Stimulated activated CD8-positive, alpha-beta memory T cell treated with anti-CD3 and anti-CD28 coated beads, Interleukin-2, amount 100 ng/mL, for 48 hours (primary cell): ENCODE measurements at places on chromosomes 5 and 9.

GRCh38 chr5:1636981-1637638 is 113.3 kb upstream of the LPCAT1 start:
- DNase-seq = no peak

DNA sequence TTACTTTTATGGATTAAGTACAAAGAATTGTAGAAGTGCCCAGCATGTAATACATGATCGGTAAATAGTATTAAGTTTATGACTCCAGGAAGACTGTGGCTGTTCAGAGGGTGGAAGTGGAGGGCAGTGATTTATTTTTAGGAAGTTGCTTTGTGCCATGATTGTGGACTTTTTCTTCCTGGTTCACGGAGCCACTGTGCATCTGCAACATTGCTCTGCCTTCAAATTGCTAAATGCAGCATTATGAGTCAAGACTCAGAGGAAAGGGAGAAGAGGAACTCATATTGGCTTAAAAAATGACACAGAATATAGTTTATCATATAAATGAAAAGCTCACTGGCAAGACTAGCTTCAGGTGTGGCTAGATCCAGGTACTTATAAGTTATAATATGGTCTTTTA is 301.5 kb downstream of the KCTD16 start:
- DNase-seq = no peak

GRCh38 chr9:82489201-82489821 is 500.7 kb downstream of the SPATA31D1 start:
- no peak for DNase-seq

DNA sequence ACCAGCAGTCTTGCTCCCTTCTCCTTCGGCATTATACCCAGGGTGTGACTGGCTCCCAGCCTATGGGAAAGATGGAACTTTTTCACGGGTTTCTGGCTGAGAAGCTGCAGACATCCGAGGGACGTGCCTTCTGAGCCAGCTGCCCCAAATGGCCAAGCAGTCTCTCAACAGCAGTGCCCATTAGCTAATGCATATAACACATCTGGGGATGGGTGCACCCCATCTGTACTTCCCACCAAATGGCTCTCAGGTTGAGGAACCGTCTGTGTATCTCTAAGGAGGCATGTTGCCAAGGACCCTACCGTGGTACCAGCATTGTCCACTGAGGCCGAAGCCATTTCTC is 25.0 kb downstream of the C5orf15 start:
- DNase-seq = no peak

DNA sequence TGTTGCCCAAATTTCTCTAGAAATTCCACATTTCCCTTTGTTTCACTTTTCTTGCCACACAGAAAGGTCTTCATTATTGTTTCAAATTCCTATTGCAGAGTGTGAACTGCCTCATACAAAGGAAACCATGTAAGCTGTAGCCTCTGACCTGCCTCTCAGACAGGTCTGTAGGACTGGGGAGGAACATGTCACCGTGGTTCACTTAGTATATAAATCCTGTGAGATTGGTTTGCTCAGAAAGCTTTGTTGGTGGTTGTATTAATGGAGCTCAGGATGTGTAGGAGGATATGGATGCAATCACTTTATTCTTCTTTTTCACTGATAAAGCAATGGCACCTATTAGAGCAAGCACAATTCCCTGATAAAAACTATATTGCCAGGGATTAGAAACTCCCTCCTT is 4.2 kb downstream of the SGCD start:
- no peak for DNase-seq

- no peak for DNase-seq
Measured at GRCh38 chr5:72681781-72682180, 134.7 kb upstream of the TNPO1 start.

- DNase-seq = no peak
Measured at GRCh38 chr5:41788941-41789368, 81.3 kb downstream of the OXCT1 start.

GRCh38 chr5:99037668-99038067 is 108.9 kb upstream of the CHD1 start:
- peak; percentile 10 for DNase-seq

DNA sequence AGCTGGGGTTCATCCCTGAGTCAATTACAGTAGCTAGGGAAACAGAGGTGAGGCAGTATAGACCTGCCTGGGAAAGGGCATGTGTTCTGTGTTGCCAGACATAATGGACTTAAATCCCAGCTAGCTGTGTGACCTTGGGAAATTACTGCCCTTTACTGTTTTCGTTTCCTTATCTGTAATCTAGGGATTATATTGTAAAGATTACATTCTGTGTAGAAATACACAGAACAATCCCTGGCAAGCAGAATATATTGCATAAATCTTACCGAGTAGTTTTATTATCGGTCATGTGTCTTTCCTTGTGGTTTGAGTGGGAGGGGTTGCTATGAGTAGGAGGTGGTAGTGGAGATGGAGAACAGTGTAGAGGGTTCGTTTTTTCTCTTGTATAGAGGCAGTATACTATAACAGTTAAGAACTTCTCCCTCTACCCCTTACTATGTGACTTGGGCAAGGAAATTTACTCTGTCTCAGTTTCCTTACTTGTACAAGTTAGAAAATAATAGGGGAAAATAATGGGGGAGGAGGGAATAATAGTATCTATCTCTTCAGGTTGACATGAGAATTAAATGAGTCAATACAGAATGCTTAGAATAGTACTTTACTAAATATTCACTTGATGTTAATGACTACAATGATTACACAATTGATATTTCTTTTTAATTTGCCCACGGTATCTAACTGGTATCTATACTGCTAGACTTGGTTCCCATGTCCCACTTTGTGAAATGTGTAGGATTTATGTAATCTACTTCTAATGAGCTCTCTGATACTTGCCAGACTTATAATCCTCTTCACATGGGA is 7.1 kb upstream of the DMXL1 start:
- no peak for DNase-seq

DNA sequence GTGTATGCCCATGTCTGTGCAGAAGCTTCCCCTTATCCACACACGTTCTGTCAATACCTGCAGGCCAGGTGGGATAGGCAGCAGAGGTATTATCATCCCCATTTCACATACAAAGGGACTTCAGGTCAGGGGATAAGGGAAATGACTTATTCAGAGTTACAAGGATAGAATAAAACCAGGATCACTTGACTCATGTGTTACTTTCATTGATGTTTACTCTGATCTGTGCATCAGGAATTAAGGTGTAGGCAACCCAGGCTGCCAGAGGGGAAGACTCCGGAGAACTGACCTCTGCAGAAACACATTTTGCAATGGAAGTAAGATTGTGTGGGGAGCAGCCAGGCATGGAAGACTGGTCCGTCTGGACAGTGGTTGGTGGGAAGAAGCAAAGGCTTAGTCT is 74.2 kb upstream of the FSTL4 start:
- DNase-seq = no peak

DNA sequence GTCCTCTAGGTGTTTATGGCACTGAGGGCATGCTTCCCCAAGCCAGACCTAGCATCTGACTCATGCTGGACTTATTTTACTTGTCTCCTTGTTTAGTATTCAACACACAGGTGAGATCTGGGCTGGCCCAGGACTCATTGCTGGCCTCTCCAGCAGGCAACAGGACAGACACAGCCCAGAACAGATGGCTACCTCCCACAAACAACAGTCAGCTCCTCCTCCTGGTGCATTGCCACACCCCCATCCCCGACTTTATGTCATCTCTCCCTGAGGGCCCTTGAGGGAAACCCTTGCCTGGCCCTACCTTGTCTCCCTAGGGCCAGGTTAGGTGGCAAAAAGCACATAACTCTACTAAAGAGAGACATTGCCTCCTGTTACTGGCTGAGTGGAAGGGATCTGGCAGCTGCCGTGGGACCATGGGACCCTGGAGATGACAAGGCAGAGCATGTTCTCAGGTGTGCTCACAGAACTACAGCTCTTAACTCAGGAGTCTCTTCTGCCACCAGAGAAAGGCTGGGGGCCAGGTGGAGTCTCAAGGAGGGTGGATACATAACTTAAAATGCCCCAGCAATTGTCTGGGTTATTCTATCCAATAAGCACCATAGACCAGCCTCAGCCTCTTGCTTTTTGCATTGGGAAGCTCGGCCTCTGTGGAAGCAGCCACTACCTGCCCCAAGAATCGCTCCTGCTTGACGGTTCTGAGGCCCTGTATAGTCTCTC is 2.3 kb downstream of the ACSL6 start:
- no peak for DNase-seq

DNA sequence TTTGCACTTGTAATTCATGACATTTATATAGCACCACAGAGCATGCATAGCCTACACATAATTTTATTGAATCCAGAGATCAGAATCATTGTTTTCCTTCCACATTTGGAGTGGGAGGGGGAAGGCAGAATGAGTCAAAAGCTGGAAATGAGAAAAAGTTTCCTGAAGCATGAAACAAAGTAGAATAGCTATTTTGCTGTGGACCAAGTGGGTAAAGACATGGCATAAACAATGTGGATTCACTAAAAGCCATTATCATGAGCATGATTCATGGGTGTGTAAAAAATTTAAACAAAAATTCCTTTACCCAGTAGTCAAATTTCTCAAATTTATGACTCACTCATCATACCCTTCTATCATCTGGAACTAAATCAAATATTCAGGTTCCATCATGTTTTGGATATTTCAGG is 97.9 kb downstream of the YIPF5 start:
- DNase-seq = no peak

GRCh38 chr5:7419846-7420245 is 23.9 kb downstream of the ADCY2 start:
- DNase-seq = no peak

DNA sequence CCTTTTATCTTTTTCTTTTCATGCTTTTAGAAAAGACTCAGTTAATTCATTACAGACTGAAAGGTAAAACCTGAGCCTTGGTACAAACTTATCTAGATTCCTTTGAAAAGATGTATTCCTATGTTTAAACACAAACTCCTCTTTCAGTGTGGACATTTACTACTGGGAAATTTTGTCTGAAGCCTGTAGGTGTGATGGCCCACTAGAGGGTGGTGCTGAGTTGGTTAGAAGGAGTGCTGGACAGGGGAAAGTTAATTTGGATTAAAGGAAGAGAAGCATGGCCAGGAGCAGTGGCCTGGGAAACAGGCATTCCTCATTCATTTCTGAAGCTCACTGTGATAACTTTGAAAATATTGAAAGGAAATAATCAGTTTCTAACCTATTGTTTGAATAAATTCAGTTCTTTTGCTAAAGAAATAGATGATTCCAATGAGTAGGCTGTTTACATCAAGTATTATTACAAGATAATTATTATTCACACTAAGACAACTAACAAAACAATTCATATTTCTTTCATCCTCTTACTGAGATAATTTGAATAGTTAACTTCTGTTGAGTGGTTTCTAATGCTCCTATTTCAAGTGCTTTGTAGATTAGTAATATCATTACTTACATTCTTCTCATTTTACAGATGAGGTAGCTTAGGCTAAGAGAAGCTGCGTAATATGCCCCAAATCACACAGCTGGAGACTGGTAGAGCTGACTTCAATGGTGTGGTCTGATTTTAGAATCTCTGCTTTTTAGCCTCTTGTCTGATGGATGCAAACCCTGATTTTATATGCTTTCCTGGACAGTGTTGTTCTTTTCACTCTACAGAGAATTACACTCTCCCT is 150.9 kb downstream of the ADGRV1 start:
- no peak for DNase-seq

GRCh38 chr5:6402939-6403338 is 24.6 kb upstream of the MED10 start:
- no peak for DNase-seq

DNA sequence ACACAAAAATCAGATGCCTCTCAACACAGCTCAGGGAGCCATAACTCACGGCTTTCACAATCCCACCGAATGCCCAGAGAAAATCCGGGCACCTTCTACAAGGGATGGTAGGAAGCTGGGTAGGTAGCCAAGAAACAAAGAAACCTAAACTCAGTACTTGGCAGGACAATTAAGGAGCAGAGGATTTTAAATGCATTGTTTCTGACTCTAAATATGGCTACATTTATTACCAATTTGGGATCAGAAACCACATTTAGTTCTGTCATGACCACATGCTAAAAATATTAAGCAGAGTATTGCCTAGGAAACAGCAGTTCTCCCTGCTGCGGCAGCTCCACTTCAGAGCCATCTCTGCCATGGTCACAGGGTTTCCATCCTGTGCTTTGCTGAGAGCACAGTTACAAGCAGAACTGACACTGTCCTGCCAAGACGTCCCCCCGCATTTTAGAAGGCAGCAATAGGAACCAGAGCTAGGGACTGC is 57.5 kb downstream of the SIL1 start:
- no peak for DNase-seq

DNA sequence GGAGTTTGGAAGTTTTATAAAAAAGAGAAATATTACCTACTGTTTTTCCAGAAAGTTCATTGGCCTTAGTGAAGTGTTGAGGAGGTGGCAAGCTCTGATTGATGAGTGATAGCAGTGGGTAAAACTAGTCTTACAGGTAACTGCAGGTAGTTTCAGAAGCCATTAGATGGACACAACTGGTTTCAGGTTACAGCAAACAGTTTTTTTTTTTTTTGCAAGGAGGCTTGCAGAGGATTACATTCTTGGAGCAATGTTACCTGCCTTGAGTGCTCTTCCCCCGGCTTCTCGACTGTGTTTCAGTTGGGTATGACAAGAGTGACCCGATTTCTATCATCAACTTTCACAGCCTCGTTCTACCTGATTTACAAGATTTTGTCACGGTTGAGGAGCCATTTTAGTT is 333.4 kb downstream of the YTHDC2 start:
- no peak for DNase-seq

DNA sequence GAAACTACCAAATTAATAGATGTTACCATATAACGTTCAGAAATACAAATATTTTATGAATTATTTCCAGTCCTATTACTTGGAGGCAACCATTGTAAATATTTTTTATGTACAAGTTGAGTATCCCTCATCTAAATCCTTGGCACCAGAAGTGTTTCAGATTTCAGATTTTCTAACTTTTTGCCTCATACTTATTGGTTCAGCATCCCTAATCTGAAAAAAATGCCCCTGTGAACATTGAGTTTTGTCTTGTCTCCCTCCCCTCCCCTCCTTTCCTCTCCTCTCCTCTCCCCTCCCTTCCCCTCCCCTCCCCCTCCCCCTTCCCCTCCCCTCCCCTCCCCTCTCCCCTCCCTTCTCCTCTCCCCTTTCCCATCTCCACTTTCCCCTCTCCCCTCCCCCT is 40.6 kb downstream of the UBAP1 start:
- DNase-seq = no peak

GRCh38 chr5:50863534-50864170 is 197.2 kb downstream of the PARP8 start:
- DNase-seq = no peak

GRCh38 chr5:22053195-22053594 is 799.9 kb downstream of the CDH12 start:
- DNase-seq = no peak

GRCh38 chr9:5931657-5932056 is 41.0 kb downstream of the MLANA start:
- no peak for DNase-seq
